ENCODE measurements at places on chromosomes 6 and 20.

- no peak for DNase-seq
- H3K4me1 ChIP-seq: no peaks in the 10 kb centered on the region
- H3K27ac ChIP-seq: no peak overlapping the region
- H3K36me3 ChIP-seq: no peaks in the 10 kb centered on the region
- no peaks in the 10 kb centered on the region for H3K27me3 ChIP-seq
These were observed 35.3 kb downstream of the ESR1 start for GRCh38 chr6:151842816-151843215.

DNA sequence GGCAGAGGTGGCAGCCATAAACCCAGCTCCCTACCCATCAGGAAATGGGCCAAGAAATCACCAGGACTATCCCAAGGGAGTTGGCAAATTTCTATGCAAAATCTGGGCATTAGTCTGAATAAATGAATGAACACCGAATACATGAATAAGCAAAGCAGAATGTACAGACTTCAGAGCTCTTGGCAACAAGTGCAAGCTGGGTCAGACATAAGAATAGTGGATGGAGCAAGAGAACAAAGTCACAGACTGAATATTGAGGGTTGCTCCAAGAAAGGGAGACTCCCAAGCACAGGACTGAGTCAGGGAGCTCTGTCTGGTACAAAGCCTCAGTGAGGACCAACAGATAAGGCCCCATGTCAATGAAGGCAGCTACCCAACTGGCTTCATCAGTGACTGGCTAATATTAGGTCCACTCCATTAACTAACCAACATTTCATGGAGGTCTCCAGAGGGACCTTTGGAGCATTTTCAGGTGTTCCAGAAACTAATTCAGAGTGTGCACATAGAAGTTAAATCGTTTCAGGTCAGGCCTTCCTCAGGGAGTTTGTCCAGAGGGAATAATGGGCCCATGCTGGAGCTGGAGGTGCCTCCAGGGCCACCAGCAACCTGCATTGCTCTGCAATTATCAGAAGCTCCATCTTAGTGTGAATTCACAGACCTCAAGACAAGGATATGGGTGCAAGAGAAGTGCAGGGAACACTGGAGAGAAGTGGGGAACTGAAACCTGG, 191.5 kb upstream of the RALGAPA2 start:
- no peak overlapping the region for H3K4me3 ChIP-seq
- H3K27me3 ChIP-seq: no peaks in the 10 kb centered on the region
- H3K27ac ChIP-seq: no peak overlapping the region
- no peaks in the 10 kb centered on the region for H3K36me3 ChIP-seq
- H3K4me1 ChIP-seq: no peaks in the 10 kb centered on the region
- DNase-seq: no peak

DNA sequence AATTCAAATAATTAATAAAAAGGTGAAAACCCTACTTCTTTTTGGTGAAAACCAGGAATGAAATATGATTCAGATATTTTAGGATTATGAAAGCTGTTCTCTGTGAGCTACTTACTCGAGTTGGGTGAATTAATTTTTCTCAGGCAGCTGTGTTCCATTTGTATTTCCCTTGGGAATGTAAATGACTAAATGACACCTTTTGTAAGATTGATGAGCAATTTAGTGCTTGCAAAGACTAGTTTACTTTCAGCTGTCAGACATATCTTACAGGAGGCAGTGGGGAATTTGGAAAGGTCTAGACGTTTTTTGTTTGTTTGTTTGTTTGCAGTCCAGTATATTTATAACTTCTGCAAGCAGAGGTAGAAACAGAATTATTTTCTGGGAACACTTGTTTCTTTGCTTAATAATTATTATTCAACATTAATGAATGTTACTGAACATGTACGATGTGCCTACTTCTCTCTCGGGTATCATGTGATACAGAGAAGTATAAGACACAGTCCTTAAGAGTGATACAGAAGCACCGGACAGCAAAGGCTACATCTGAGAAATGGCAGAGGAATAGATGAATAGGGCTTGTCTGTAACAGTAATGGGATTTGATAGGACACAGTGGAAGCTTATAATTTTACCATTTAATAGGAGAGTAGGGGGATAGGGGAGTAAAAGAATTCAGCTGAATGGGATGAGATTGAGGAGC, 91.3 kb downstream of the AKAP7 start:
- no peak for DNase-seq
- no peak overlapping the region for H3K4me3 ChIP-seq
- no peaks in the 10 kb centered on the region for H3K27me3 ChIP-seq
- no peaks in the 10 kb centered on the region for H3K4me1 ChIP-seq

GRCh38 chr20:53023732-53024520, 51.8 kb downstream of the TSHZ2 start:
- H3K27ac ChIP-seq: no peak overlapping the region
- no peaks in the 10 kb centered on the region for H3K36me3 ChIP-seq

DNA sequence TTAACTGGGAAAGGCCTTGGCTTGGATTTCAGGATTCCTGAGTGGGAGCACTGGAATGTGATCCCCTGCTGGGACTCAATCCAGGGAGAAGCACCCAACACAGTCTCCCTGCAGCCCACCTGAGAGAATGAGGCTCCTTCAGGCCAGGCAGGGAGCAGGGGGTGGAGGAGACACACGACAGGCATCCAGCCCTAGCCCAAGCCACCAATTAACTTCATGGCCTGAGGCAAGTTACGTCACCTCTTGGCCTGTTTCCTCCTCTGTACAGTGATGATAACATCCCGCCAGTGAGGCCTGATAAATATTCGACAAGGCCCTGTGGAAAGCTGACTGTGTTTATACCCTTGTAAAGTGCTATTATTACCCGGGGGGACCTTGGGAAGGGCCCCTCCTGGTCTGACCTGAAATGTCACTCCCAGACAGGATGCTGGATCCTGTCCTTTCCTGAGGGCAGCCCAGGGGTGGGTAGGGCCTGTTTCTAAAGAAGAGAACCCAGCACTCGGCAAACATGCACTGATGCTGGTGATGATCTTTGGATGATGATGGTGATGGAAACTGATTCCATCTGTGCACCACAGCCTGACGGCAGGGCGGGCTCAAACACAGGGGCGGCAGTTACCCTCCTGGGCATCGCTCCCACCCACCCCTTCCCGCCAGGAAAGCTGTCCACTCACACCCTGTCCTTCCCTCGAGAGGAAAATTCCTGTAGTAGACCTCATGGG, 12.4 kb downstream of the FRS3 start:
- H3K4me3 ChIP-seq: no peak overlapping the region
- peaks cover 20% of the 10 kb centered on the region for H3K36me3 ChIP-seq
- DNase-seq: peak; percentile 40
- no peak overlapping the region for H3K27ac ChIP-seq
- no peaks in the 10 kb centered on the region for H3K4me1 ChIP-seq

GRCh38 chr20:44942264-44942973, 17.8 kb downstream of the TOMM34 start:
- H3K4me1 ChIP-seq: no peaks in the 10 kb centered on the region
- H3K27me3 ChIP-seq: no peaks in the 10 kb centered on the region
- peaks cover 47% of the 10 kb centered on the region for H3K36me3 ChIP-seq
- H3K27ac ChIP-seq: no peak overlapping the region
- H3K4me3 ChIP-seq: no peak overlapping the region

All from tibial artery (tissue), 4 donors.